Endothelial cell of umbilical vein (primary cell): ENCODE measurements at places on chromosomes 12 and 14.

- H3K27me3 ChIP-seq, result no peaks in the 10 kb centered on the region
- peaks cover 30% of the 10 kb centered on the region for H3K4me1 ChIP-seq
- DNase-seq, result no peak
Measured at GRCh38 chr14:33527023-33527634, 423.7 kb downstream of the EGLN3 start.

GRCh38 chr12:89469361-89469760 is 55.2 kb downstream of the GALNT4 start:
- peak; percentile 76 for DNase-seq
- peaks cover 9% of the 10 kb centered on the region for H3K4me1 ChIP-seq
- H3K27me3 ChIP-seq, result no peaks in the 10 kb centered on the region
- peak overlapping the region; percentile 75 for H3K27ac ChIP-seq

DNA sequence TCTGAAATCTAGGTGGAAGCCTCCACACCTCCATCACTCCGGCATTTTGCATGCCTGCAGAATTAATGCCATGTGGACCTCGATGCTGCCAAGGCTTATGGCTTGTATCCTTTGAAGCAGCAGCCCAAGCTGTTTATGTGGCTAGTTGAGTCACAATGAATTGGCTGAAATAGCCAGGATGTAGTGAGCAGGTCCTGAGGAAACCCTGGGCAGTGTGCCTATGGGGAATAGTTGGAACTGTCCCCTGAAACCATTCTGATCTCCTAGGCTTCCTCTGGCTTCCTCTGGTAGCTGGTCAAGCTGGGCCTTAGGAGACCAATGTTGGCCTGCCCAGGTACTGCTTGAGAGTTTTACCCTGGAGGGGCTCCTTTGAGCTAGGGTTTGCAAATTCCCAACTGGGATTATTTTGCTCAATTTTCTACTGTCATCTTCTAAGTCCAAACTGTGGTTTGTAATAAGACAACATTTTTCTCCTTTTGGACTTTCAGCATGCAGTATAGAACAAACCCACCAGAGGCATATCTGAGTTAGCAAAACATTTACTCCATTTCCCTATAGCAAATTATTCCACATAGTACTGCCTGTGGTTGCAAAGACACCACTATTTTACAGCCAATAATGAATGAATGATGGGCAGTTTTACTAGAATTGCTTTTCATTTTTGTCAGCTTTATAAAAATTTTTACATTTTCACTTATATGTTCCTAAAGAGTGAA is 85.1 kb upstream of the AMIGO2 start:
- H3K27me3 ChIP-seq, result no peaks in the 10 kb centered on the region
- no peak overlapping the region for H3K27ac ChIP-seq
- H3K36me3 ChIP-seq, result no peaks in the 10 kb centered on the region
- no peak for DNase-seq

DNA sequence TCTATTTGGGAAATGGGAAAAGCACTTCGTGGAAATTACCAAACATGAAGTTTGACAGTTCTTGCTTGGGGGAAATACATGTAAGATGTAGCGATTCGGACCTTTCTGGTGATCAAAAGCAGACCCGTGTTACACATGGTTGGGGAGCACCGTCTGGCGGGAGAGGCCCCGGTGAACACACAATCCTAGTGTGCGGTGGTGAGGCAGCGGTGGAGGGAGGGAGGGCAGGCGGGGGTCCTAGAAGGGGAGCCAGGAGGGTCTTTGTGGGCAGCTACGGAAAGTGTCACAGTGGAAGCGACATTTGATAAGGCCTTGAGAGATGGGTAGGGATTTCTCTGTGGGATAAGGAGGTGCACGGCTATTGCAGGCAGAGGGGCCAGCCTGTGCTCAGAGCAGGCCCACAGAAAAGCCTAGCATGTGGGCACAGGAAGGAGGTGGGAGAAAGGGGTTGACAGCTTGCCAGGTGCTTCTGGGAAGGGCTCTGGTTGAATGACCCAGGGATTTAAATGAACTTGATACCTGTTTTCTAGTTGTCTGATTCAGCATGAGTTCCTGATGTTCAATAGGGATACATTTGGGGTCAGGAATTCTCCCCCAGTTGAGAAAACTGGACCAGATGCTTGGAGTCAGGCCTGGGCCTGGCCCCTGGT is 7.2 kb downstream of the MVK start:
- no peaks in the 10 kb centered on the region for H3K4me1 ChIP-seq
- H3K4me3 ChIP-seq, result no peak overlapping the region
- H3K36me3 ChIP-seq, result peaks cover 43% of the 10 kb centered on the region
- no peak overlapping the region for H3K27ac ChIP-seq
- no peak for DNase-seq

GRCh38 chr14:76101391-76102379 is 50.0 kb upstream of the GPATCH2L start:
- no peak overlapping the region for H3K27ac ChIP-seq
- peaks cover 1% of the 10 kb centered on the region for H3K27me3 ChIP-seq
- H3K36me3 ChIP-seq, result no peaks in the 10 kb centered on the region
- H3K4me1 ChIP-seq, result no peaks in the 10 kb centered on the region
- no peak for DNase-seq
- H3K4me3 ChIP-seq, result no peak overlapping the region

DNA sequence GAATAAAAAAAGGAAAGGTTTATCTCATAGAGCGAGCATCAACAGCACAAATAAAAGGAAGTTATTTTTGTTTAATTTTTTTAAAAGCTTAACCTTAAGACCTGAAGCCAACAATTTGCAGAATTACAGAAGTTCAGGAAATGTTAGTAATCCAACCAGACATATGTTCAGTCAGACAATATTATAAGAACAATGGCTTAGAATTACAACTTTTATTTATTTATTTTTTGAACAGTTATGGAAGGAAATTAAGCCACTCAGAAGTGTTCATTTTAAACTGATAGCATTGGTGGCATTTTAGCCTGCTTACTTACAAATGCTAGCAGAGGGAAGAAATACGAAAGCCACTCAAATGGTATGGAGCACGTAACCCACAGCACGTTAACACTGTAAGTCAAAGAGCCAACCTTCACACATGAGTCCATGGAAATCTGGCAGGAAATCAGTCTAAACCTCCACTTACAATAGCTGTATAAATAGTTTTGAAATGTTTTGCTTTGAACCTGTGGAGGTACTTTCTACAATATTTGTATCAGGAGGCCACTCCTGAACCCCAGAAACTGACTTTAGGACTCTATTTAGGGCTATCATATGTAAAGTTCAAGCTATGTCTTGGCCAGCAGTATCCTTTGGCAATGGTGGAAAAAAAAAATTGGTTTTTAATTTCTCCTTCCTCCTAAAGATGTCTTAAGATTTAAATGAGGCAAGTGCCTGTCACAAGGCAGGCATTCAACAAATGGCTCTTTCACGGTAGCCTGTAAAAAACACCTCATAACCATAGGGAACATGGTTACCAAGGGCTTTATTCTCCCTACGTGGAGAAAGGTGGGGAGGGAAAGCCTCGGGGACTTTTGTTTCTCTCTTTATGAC is 102.3 kb downstream of the ITPR2 start:
- peaks cover 39% of the 10 kb centered on the region for H3K4me1 ChIP-seq
- H3K4me3 ChIP-seq, result no peak overlapping the region
- peak; percentile 94 for DNase-seq
- peak overlapping the region; percentile 75 for H3K27ac ChIP-seq
